ENCODE measurements at places on chromosomes 5 and 9.

GRCh38 chr5:92179651-92180050, 796.5 kb upstream of the ARRDC3 start:
- DNase-seq = no peak

DNA sequence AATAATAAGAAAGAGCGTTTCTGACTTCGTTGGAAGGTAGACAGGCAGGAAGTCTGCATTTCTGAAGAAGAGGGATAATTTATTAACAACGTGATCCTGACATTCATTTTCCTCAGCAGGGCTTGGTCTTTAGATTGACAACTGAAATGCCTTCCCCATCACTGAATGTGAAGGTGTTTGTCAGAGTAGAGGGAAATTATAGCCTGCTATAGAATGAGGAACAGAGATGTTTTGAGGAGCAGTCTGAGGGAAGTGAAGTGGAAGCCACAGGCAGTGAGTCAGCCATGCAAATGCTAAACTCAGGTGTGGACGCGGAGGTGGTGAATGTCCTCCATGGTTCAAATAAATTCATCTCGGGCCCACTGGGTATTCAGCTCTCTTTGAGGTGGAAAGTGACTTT, 30.5 kb downstream of the C7 start:
- no peak for DNase-seq

DNA sequence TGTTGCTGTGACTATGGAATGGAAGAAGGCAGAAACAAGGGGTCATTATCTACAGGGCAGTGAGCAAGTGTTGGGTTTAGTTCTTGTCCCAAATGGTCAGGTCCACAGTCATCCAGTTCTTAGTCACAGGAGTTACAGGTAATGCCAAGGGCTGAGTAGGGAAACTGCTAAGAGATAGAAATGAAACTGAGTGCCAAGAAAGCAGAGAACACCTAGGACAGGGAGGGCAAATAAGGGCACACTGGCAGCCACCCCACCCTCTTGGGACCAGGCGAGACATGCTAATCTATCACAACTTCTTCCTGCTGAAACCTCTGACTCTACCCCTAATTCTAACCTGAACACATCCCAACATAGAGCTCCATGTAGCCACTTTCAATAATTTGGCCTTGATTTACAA, 103.2 kb downstream of the KLF4 start:
- DNase-seq = no peak

- DNase-seq = no peak
Observed at GRCh38 chr5:23476580-23476979, 30.8 kb upstream of the PRDM9 start.

GRCh38 chr9:23587433-23587832, 238.6 kb downstream of the ELAVL2 start:
- peak; percentile 16 for DNase-seq

- DNase-seq = no peak
Observed at GRCh38 chr5:935510-936084, 42.9 kb downstream of the TRIP13 start.

- DNase-seq = no peak
Observed at GRCh38 chr9:130219661-130220096, 45.9 kb upstream of the HMCN2 start.

GRCh38 chr5:52771343-52772039, 16.2 kb upstream of the ITGA1 start:
- no peak for DNase-seq

- DNase-seq = peak; percentile 24
Observed at GRCh38 chr5:1543398-1544293, 19.9 kb upstream of the LPCAT1 start.

DNA sequence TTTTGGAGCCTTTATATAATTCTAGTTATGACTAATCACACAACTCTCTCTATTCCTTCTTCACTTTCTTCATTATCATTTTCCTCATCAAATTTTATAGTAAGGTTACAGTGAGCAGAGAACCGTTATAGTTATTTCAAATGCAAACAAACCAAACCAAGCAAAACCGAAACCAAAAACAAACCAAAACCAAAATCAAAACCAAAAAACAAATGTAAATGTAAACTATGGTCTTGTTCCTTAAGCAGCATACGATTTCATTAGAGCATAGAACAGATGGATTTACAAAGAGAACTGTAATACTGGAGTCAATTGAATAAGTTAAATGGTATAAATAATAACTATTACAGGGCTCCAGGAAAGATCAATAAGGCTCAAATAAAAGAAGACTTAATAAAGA, 447.1 kb downstream of the LRRC70 start:
- no peak for DNase-seq

- no peak for DNase-seq
Observed at GRCh38 chr5:31757806-31758205, 118.9 kb downstream of the PDZD2 start.

Data from head of caudate nucleus (tissue), 42 donors.